ENCODE measurements at places on chromosomes 6 and 20. TPM values are rescaled to one million over a fixed set of nuclear protein-coding genes. Genes with fewer than 3 reads are reported as not detected.

PRL gene
- total RNA-seq, result not detected

TREM1 gene
- total RNA-seq, result 0.95 TPM

SIRPB2 gene
- total RNA-seq, result 5.9 TPM

ADAM33 gene
- 2.4 TPM for total RNA-seq
